ENCODE measurements at places on chromosomes 5 and 9.
A peak's percentile ranks its signal among the peaks of the same experiment; 100 is the strongest.

DNA sequence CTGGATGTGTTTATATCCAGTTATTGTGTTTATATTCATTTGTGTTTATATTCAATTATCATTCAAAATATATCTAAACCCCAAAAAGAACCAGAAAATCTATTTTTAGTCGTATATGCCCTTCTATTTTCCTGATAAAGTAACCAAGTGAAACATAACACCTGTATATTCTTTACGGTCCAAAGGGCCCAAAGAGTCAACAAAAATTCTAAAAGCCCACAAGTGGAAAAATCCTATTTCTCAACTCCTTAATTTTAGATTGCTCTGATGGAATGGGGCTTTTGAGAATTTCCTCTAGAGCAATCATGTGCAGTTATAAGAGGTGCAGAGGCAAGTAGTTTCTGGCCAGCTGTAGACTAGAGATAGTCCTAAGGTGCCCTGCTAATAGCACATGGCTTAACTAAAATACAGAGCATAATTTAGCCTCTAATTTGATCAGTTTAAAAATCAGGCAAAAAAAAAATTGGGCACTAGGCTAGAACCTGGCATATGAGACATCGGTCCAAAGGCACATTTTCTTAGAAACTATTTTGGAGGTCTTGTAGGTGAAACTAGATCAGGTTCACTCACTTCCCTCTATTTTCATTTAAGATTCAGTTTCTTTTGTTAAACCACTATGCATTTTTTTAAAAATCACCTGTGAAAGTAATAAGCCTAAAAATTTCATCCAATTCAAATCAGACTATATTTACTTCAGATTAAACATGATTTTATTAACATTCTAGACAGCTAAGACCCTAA is 256.0 kb downstream of the FBXL17 start:
- no peak for DNase-seq

- peak; percentile 26 for DNase-seq
Observed at GRCh38 chr5:138444774-138445546, 6.1 kb downstream of the REEP2 start.

DNA sequence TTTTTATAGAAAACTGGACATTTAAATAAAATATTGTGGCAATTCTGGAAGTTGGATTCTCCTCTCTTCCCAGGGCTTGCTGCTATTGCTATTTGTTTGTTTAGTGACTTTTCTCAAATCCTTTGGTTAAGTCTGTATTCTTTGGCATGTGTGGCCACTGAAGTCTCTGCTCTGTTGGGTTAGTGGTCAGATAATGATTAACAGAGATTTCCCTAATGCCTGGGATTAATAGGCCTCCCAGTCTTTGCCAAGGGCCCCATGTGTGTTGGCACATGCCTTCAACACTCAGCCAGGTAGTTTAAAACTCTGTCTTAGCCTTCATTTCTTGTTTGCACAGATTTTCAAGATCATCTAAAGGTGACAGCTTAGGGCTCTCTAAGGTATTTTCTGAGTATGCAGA is 92.8 kb upstream of the EPB41L4A start:
- no peak for DNase-seq

DNA sequence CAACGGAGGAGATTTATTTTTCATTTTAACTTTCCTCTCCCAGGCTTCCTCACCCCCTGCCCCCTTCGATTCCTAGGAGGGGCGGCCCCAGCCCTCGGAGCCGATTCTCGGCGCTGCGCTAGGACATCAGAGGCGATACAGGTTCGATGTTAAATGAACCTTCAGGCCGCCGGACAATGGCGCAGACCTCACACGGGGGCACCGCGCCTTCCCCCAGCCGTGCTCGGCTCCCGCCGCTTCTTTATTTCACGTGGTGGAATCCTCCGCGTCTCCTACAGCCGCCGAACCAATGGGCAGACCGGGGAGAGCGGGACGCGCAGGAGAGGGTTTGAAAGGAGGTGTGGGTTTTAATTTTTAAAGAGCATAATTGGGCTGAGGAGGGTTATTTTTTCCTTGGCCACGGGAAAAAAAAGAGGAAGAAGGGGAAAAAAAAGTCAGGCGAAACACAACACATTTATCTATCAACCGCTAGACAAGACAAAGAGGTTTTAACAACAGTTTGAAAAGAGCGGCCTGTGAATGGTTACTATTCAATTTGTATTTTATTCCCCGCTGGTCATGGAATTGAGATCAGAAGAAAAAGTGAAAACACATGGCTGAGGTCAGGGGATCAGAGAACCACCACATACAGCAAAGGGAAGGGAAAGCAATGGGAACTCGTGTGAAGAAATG is 126.8 kb downstream of the TMEM174 start:
- no peak for DNase-seq

DNA sequence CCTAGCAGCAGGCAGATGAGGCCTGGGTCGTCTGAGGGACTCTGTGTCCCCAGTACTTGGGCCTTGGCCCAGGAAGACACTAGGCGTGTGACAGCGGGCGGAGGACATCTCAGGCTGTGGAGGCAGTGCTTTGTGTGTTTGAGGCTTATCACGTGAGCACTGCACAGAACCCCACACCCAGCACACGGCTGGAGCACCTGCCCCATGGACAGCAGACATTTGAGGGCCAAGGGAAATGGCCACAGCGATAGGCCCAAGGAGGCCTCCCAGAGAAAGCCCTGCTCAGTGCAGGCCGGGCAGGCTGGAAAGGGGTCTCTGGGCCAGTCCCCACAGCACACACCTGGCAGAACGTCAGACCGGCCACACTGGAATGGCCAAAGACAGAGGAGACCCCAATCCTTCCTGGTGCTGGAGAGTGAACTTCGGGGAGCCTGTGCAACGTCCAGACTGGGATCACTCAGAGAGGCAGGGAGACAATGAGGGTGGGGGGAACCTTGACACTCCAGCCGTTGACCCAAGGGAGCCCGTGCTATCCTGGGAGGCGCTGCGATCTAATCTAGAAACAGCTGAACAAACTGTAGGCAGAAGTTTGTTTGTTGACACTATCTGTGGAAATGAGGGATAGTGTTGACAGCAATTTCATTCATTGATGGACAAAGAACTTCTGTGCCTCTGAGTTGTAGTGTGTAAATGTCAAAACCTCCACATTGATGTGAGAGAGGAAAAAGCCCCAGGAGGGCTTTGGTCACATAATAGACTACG is 19.6 kb upstream of the FLT4 start:
- DNase-seq = no peak

GRCh38 chr9:126420135-126420534 is 93.5 kb downstream of the MVB12B start:
- DNase-seq = no peak

All from left hindlimb (tissue), 1 donor.